ENCODE measurements at places on chromosomes 6 and 20.

DNA sequence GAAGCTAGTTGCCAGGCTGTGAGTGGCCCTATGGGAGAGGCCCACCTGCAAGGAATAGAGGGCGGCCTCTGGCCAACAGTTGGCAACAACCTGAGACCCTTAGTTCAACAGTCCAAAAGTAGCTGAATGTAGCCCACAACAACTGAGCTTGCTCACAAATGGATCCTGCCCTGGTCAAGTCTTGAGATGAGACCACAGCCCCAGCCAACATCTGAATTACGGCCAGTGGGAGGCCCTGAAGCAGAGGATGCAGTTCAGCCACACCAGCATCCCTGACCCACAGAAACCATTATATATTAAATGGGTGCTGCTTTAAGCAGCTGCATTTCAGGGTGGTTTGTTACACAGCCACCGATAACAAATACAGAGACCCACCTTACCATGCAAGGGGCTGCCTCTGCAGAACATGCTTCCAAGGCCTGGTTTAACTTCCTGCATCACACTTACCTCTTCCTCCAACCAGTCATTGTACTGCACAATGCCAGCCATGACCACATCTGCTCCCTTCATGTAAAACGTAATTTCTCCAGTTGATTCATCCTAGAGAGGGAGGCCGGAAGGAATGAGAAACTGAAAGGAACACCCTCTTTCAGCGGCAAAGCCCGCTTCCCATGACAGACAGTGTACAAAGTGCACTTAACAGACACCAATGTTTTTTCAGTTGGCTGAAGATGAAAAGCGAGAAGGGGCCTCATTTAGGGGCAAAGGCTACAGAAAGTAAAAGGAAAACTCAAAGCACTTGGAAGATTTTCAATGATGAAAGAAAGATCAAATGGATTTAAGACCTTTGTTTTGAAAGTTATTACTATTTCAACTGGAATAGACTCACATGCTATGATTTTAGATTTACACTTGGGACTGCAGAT is 86.2 kb upstream of the NFATC2 start:
- peak; percentile 73 for DNase-seq

DNA sequence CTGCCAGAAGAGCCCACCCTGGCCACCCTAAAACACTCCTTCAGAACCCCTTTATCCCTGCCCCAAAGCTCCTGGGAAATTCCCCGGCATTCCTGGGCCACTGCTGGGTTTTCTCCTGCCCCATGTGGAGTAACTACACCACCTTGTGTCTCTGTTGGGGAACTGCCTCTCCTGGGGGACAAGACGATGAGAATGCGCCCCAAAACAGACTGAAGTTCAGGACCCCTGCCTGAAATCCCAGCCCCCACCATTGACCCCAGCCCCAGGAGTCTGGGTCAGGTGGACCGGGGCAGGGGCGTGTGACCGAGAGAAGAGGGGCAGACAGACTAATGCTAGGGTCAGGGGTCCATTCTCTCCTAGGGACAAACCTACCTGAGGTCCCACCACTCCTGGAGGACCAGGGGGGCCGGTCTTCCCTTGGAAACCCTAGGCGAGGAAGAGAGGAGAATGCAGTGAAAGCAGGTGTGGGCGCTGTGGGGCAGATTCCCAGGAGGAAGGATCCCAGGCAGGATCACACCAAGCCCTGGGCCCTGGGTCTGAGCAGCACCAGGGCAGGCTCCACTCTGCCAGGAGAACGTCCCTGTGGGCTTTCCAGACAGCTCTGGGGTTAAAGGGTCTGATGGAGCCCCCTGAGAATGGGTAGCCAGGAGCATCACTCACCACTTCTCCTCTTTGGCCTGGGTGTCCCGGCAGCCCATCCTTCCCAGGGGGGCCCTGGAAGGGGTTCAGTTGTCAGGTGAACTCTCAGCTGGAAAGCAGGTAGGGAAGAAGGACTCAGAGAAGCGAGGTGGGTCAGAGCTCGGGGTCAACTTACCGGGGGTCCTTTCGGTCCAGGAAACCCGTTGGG is 19.4 kb downstream of the COL11A2 start:
- peak; percentile 46 for DNase-seq

DNA sequence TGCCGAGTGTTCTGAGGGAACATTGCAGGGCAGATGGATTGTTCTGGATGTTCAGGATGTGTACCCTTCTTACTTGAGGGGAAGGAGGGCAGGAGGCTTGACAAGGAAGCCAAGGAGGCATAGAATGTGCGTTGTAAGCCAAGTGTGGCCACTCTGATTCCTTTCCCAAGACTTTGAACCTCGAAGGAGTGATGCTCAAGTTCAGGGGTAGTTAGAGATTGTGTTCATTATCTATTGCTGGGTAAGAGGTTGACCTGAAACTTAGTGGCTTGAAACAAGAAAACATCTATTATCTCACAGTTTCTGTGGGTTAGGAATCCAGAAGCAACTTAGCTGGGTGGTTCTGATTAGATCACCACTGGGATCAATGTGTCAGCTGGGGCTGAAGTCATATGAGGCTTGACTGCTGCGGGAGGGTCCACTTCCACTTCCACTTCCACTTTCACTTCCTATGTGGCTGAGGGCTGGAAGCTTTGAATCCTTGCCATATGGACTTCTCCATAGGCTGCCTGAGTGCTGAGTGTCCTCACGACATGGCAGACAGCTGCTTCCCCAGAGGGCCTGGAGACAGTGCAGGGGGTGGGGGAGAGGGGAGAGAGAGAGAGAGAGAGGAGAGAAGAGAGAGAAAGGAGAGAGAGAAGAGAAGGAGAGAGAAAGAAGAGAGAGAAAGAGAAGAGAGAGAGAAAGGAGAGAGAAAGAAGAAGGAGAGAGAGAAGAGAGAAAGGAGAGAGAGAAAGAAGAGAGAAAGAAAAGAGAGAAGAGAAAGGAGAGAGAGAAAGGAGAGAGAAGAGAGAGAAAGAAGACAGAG is 6.9 kb upstream of the CD40 start:
- peak; percentile 17 for DNase-seq

DNA sequence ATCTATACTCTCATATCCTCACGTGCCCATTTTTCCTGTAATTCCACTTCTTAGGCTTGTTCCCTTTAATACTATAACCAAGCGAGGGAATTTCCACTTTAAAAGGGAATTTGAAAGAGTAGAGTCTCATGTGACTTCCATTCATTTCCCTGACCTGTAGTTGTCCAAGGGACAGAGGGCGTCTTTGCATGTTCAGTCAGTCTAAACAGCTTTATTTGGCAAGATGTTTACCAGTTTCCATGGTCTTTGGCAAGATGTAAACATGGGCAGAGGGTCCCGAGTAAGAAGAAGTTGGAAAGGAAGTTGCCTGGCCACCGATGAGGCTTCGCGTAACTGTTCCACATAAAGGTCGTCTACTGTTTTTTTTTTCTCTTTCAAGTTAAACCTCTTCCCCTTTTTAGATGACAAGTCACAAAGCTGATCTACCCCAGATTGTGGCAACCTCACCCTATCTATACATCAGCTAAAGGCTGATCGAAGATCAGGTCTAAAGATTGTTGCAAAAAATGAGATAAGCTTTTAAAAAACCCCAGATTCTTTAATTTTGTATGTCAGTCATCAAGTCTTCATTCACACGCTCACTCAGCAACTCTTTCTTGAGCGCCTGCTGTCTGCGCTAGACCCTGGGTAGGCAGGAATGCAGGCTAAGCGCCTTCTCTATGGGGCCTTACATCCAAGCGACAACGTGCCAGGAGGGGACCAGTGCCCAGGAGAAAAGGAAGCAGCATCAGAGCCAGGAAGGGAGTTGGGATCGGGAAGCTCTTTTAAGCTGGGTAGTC is 31.7 kb upstream of the CCR6 start:
- DNase-seq: no peak

GRCh38 chr6:157984686-157985225 is 3.1 kb downstream of the SYNJ2 start:
- DNase-seq: no peak

GRCh38 chr6:113149511-113149910 is 707.6 kb upstream of the MARCKS start:
- peak; percentile 83 for DNase-seq

GRCh38 chr6:44065443-44066140 is 61.7 kb downstream of the MRPL14 start:
- DNase-seq: no peak

DNA sequence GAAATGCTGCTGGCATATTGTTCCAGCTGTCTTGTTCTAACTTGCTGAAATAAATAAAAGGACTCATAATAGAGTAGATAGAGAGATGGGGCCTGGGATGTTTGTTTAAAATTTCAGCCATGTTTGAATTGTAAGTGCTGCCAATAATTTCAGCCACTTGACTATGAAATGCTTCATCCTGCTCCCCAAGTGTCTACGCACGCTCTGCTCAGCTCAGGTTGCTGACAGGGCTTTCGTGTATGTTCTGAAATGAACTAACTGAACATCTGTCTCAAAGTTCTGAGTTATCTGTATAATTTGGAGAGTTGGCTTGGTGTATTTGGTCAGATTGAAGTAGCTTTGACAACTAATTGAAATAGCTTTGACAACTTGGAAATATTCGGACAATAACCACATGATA is 387.8 kb downstream of the BMP2 start:
- DNase-seq: no peak

DNA sequence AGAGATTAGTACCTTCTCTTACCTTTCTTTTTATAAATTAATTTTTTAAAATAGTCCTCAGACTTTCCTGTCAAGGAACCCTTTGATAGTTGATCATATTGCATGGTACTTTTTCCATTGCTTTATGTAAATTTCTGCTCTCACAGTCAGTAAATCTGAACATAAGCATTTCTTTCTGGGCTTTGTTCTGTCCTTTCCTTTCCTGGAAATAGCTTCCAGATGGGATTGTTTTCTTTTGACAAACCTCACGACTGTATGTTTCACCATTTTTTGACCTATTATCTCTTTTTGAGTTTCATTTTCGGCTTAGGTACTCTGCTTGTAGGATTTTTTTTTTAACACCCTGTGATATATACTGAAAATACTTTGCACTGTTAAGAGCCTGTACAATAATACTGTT is 32.6 kb downstream of the UTRN start:
- DNase-seq: peak; percentile 66

- no peak for DNase-seq
Measured at GRCh38 chr6:30452736-30453507, 36.4 kb upstream of the HLA-E start.

- no peak for DNase-seq
Measured at GRCh38 chr6:5507131-5507681, 245.9 kb downstream of the FARS2 start.

- no peak for DNase-seq
Measured at GRCh38 chr20:15576411-15576810, 996.8 kb downstream of the KIF16B start.

DNA sequence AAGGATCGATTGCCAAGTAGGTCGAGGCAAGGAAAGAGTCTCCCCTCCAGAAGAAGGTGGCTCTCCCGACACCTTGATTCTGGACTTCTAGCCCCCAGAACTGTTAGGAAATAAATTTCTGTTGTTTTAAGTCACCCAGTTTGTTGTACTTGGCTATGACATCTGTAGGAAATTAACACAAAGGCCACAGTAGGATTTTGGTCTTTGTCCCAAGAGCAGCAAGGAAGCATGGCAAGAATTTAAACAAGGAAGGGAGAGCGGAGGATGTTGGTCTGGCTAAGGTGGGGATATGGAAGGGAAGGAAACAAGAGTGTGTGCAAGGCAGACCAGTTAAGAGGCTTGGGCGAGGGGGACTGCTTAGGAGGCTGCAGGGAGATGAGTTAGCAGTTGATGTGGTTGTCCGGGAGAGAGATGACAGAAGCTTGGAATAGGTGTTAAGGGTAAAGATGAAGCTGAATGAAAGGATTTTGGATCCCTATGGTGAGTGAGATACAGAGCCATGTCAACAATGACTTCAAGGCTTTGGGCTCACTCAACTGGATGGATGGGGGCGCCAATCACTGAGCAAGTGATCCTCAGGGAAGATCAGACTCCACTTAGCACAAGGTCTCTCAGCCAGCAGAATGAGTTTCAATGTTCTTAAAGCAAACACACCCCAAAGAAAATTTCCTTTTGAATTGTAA is 140.5 kb upstream of the ZNF217 start:
- DNase-seq: no peak

GRCh38 chr20:58891718-58892140 is 39.2 kb downstream of the GNAS start:
- DNase-seq: peak; percentile 41

GRCh38 chr6:133262804-133263203 is 21.6 kb downstream of the EYA4 start:
- no peak for DNase-seq

GRCh38 chr6:79605968-79606764 is 25.0 kb upstream of the SH3BGRL2 start:
- no peak for DNase-seq

DNA sequence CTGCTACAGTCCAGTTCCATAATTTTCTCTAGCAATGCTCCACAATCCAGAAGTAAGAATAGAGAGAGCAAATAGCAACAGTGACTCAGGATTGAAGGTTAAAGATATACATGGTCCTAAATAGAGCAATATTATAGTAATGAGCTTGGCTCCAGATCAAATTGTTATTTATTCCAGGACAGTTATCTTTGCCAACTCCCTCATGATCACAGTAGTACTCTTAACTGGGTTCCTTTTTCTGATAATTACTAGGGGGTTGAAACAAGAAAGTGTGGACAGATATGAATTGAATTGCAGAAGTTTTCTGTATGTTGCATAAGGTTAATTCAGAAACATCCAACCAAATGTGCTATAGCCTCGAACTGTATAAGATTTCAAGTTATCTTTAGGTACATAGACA is 11.9 kb downstream of the FAM184A start:
- DNase-seq: no peak

DNA sequence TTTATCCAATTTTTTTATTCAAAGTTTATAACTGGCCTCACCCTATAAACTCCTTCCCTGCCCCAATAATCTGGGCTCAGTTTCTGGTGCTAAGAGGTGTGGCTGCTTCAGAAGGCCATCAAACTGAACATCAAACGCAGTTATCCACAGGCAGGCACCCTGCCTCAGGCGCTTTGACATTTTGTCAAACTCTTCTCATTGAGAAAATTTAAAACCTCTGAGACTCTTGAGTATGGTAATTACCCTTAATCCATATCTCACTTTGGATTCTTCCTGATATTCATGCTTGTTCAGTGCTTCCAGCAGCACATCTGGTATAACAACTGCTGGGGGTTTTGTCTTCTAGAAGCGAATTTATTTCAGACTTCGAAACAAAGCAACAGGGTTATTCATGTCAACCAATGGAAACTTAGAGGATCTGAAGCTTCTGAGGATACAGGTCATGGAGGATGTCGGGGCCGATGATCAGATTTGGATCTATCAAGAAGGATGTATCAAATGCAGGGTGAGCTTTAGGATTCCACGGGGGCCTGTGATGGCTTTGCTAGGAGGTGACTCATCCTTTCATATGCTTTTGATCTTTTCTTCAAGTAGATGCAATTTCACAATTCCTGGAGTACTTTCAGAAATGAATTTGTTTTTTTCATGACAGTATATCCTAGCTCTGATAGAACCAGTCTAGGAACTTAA is 68.2 kb downstream of the RTN4IP1 start:
- peak; percentile 73 for DNase-seq

GRCh38 chr20:31569163-31570020 is 35.7 kb upstream of the ID1 start:
- DNase-seq: peak; percentile 57

GRCh38 chr6:71444222-71444621 is 155.6 kb downstream of the OGFRL1 start:
- peak; percentile 3 for DNase-seq

- DNase-seq: peak; percentile 72
Measured at GRCh38 chr6:121951918-121952379, 447.5 kb upstream of the HSF2 start.

Data from fibroblast of the aortic adventitia (primary cell).